Activated effector memory CD4-positive, alpha-beta T cell treated with Interleukin-2 at 50 U/mL for 16 hours (primary cell): ENCODE measurements at places on chromosomes 3 and 15.

GRCh38 chr3:22371607-22372291, 620.7 kb upstream of the ZNF385D start:
- DNase-seq: no peak

DNA sequence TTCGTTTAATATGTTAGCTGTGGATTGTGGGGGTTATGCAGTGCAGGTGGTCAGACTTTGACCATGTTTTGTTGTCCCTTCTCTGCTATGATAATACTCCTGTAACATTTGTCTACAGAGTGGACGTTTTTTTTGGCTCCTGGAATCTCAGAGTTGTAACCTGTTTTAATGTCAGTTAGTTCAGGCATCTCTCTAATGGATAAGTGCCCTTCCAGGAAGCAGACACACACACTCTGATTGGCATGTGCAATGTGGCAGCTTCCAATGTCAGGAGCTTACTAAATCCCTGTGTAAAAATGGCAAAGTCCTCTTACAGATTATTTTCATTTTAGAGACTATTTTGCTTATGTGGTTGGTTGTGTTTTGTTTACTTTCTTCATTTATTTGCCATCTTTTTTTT, 222.2 kb upstream of the ARPP21 start:
- DNase-seq: no peak

DNA sequence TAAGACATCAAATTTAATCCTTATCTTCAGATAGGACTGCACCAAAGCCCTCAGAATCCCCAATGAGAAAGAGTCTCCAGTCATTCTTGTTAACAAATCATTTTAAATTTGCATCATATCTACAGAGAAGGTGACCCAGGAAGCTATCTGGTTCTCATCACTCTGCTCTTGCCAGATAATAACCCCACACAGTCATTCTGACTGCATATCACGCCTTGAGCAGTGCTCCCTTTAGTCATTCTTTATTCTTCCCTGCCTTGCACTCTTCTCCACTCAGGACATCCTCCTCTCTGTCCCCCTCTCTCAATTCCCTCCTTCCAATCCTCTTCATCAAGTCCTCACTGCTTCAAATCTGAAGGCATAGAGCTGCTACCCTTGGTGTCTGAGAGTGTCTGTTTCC, 83.7 kb upstream of the COL6A6 start:
- no peak for DNase-seq

- DNase-seq: no peak
Measured at GRCh38 chr3:39362192-39362591, 21.0 kb upstream of the SLC25A38 start.

DNA sequence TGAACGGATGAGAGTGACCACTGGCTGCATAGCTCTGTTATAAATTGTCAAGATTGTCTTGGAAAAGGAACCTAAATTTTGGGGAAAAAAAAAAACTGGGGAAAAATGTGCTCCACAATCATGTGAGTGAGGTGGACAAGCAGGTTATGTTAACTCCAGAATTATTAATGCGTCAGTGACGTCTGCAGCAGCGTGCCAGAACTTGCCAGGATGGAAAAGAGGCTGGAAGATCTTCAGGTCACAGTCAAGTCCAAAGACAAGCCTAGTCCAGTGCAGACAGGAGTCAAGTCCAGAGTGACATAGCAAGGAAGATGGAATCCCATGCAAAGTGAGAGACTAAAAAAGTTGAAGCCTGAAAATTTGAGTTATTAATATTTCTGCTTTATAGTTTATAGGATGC, 140.6 kb downstream of the RYR3 start:
- DNase-seq: no peak

DNA sequence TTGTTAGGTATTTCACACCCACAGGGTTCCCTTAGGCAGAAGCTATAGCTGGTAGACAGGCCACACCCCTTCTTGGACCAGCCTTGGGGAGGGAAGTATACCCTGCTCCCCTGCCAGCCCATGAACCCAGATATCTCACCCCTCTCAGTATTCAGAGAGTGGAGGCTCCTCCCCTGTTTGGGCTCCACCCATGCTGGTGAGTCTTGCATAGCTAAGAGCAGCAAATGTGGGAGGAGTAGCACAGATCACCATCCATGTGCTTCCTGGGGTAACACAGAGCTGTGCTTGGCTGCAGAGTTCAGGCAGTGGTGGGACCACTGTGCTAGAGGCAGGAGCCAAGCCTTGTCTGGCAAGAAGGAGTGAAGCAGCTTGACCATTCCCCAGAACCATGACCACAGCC, 427.2 kb downstream of the ZIC1 start:
- DNase-seq: no peak

- no peak for DNase-seq
Measured at GRCh38 chr15:98896802-98897732, 110.5 kb downstream of the PGPEP1L start.
